NCI-H69 (cell line): ENCODE measurements at places on chromosomes 5 and 9.

GRCh38 chr9:88781628-88782391 lies 209.5 kb upstream of the S1PR3 start:
- DNase-seq, result no peak

DNA sequence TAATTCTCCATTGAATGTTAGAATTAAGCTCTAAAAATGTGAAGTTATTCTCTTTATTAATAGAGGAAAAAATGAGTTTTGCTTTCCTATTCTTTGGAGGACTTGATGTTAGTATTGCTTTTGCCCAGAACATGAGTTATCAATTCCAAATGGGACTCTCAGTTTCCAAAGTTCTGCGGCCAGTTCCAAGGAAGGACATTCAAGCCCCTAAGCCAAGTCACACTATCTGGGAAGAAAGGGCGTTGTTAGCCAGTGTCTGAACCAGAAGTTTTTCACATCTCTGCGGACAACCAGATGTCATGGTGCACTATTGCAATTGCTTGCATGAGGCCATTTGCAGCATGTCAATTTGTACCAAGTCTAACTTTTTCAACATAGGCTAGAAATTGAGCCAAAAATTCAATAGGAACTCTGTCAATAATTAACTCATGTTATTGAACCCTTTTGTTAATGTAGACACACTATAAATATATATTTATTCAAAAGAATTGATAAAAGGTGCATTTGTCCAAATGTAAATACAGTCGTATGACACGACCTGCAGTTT lies 183.3 kb upstream of the PIK3R1 start:
- no peak for DNase-seq

DNA sequence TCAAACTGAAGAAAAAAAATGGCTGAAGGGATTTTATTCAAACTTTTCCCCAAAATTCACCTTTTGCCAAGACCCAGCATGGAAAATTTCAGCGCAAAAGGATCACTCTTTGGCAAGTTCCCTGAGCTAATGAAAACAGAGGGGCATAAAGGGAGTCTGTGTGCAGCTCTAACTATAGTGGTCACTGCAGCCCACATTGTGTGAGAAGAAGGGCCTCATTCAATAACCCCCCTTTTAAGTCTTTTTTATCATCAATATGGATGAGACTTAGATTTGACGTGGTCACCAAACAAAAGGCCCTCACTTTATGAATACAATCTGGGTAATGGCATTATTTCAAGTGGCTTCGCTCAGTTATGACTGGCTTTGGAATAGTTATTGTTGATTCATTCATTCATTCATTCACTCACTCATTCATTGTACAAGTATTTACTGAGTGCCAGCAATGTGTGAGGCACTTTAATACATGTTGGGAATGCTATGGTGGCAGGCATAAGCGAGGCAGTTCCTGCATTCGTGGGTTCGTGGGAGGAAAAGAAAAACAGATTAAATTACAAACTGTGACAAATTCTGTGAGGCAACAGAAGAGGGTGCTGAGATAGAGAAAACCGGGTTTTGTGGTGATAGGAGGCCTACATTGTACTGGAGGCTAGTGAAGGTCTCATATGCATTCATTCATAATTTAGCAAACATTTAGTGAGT lies 145.7 kb upstream of the KLF4 start:
- no peak for DNase-seq

DNA sequence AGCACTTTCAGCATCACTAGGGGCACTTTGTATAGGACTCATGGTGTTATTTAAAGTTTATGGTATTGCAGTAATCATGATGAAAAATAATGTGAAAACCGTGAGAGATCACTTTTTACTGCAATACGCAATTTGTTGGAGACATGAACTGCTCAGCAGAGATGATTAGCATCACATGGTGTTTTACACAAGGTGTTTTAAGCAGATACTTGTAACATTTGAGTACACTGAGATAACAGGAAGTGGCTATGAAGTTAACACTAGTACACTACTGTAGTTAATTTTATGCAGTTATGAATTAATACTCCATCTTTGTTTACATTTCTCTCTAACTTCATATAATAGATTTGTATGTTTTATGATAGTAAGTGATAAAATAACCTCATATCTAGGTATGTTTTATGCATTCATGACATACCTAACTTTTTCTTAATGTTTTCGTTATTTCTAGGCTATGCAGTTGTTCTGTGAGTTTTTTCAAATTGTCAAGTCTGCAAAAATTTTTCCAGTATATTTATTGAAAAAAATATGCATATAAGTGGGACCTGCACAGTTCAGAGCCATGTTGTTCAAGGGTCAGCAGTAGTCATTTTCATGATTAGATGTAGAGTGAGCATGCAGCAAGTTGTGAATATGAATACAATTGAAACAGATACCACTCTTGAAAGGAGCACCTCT lies 13.0 kb downstream of the SUB1 start:
- DNase-seq, result no peak

DNA sequence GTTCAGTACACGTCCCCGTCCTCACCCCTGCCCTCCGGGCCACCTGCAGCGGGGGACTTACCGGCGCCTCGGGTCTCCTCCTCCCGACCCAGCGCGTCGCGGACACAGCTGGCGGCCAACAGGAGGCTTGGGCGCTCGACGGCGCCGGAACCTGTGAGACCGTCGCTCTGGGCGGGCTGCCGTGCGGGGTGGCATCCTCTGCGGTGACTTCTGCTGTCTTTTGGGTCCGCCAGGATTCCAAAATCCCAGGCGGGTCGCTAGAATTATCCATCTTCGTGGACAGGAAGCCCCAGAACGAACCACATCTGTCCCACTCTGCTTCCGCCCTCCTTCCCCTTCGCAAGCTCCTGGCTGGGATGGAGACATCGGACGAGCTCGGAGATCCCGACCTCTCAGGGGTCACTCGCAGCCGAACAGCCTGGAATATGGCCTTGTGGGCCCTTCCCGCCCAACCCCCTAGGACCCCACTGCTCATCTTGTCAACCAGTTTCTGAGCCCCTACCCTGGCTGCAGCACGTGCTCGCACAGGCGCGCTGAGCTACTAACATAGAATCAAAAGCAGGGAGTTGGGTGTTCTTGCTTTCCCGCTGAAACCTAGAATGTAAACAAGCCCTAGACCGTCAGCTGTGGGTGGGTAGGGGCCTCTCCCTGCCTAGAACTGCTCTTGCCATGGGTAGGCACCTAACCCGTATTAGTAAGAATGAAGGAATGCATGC lies 947 bp upstream of the MARCHF3 start:
- DNase-seq, result peak; percentile 77

- no peak for DNase-seq
Measured at GRCh38 chr9:95204310-95204709, 113.2 kb downstream of the FANCC start.

DNA sequence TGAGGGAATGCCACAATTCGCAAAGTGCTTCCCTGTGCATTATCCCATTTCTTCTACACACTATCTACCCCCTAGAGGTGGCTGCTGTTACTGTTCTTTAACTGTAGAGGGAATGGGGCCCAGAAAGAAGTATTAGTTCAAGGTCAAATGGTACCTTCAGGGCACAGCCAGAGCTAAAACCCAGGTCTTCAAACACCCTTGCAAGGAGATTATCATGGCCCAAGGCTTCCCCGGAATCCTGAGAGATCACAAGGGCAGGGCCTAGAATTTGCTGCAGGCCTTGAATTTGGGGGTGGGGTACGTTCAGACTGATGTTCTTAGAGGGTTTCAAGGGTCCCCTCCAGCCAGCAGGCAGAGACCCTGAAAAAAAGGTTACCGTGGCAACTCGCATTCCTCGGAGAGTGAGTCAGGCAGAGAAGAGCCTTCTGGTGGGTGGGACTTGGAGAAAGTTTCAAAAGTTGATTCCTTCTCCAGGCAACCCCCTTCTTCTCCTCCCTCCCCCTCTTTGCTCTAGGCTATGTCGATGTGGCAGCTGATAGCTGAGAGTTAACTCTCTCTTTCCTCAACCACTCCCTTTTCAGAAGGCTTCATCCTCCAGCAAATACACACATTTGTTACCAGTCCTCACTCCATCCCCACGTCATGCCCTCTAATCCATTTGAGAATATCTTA lies 1.9 kb downstream of the SPARC start:
- DNase-seq, result no peak
